Activated B cell treated with CpG ODN at 0.5 μM for 24 hours (primary cell): ENCODE measurements at places on chromosomes 7 and 10.

GRCh38 chr7:107799647-107800264 lies 3.3 kb downstream of the SLC26A3 start:
- DNase-seq = no peak

DNA sequence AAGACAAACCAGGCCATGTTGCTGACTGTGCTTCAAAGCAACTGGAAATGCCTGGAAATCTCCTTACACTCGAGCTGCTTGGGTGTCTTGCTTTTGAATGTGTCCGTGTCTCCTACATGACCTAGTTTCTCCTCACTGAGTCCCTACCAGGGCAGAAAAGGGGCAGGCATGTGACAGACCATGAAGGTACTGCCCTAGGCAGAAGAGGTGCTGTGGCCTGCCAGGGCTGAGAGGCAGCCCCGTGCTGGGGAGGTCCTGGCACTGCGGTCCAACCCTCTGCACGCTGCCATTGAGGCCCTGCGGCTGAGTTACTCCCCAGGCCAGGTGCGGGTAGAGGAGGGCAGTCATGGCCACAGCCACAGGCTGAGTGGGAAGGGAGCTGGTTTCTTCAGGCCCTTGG lies 159.3 kb downstream of the LYZL1 start:
- no peak for DNase-seq

DNA sequence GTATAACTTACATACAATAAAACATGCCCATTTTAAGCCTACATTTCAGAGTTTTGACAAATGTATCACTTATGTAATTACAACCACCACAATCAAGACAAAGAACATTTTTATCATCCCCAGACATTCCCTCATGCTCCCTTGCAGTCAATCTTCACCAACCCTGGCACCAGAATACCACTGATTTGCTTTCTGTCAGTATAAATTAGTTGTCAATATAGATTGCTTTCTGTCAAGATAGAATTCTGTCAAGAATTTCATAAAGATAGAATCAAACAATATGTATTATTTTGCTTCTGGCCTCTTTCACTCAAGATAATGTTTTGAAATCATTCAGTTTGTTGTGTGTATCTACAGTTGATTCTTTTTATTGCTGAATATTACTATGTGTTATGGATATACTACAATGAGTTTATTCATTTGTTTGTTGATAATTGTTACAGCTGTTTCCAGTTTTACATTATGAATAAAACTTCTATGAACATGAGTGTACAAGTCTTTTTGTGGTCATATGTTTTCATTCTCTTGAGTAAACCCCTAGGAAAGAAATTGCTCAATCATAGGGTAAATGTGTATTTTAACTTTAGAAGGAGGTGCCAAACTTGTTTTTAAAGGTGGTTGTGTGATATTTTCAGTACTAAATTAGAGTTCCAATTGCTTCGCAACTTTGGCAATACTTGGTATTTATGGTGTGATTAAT lies 56.9 kb downstream of the IFIT5 start:
- no peak for DNase-seq

DNA sequence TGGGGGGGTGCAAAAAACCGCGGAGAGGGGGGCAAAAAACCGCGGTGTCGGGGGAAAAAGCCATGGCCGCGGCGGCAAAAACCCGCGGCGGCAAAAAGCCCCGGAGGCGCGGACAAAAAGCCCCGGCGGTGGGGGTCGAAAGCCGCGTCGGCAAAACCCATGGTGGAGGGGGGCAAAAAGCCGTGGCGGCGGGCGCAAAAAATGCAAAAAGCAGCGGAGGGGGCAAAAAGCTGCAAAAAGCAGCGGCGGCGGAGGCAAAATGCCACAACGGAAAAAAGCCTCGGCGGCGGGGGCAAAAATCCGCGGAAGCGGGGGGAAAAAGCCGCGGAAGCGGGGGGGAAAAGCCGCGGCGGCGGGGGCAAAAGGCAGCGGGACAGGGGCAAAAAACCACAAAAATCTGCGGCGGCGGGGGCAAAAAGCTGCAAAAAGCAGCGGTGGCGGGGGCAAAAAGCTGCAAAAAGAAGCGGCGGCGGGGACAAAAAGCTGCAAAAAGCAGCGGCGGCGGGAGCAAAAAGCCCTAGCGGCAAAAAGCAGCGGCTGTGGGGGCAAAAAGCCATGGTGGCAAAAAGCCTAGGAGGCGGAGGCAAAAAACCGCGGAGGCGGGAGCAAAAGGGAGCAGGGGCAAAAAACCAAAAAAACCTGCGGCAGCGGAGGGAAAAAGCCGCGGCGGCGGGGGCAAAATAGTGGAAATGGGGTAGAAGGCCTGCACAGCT lies 418.9 kb downstream of the ZNF716 start:
- DNase-seq = no peak
